NCI-H2107 (cell line): ENCODE measurements at places on chromosomes 2 and 18.

DNA sequence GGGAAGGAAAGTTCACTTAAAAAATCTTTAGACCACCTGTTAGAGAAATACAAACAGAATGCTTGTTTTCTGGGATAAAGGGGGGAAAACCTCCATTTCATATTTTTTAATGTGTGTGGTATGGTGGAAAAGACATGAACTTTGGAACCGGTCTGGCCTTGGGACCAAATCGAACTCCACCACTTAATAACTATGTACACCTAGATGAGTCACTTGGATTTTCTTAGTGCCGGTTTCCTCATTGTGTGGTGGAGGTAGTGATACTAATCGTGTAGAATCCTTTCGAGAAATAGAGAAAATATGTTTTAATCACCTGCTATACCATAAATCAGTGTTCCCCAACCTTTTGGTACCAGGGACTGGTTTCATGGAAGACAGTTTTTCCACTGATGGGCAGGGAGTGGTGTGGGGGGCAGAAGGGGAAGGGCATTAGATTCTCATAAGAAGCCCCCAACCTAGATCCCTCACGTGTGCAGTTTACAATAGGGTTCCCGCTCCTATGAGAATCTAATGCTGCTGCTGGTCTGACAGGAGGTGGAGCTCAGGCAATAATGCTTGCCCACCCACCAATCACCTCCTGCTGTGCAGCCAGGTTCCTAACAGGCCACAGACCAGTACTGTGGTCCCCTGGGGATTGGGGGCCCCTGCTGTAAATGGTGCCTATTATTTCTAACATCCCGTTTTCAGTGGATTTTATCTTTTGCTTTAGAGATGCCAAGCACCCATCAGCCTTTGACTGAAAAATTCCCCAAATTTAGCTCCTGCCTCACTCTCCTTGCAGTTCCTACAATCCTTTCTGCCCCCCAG is 308.8 kb downstream of the PRKCE start:
- no peak for DNase-seq

- no peak for DNase-seq
Measured at GRCh38 chr18:43034683-43035500, 80.6 kb downstream of the RIT2 start.

- DNase-seq = no peak
Measured at GRCh38 chr2:188622601-188623260, 331.1 kb downstream of the GULP1 start.

DNA sequence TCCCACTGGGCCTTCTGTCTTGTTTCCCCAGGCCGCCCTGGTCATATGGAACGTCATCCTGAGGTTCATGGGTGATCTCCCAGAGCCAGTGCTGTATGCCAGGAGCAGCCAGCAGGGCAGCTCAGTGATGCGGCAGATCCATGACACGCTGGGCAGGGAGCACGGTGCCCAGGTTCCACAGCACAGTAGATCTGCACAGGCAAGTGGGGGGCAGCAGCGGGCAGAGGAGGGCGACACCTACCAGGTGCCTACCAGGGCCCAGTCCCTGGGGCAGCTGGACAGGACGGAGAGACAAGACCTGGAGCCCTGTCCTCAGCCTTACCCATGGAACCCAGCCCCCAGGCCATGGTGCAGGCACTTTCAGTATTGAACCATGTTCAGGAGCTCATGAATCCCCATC is 36.1 kb upstream of the GPR17 start:
- no peak for DNase-seq

DNA sequence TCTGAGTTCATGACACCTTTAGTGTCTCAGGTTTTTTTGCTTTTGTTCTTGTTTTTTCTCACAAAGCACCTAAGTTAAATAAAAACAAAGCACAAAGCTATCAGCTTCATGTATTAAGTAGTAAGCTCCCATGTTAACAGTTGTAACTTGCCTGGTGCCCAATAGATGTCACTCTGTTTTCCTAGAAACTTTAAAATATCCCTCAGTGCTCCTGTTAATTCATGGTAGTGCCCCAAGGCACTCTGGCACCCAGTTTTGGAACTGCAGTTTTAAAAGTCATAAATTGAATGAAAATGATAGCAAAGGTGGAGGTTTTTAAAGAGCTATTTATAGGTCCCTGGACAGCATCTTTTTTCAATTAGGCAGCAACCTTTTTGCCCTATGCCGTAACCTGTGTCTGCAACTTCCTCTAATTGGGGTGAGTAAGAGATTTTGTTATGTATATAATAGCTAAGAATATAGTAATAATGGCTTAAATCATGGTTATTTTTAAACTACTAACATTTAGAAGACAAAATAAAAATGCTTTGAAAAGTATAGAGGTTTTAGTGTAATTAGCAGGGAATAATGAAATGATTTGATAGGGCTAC is 555.0 kb upstream of the TMEFF2 start:
- DNase-seq = no peak

DNA sequence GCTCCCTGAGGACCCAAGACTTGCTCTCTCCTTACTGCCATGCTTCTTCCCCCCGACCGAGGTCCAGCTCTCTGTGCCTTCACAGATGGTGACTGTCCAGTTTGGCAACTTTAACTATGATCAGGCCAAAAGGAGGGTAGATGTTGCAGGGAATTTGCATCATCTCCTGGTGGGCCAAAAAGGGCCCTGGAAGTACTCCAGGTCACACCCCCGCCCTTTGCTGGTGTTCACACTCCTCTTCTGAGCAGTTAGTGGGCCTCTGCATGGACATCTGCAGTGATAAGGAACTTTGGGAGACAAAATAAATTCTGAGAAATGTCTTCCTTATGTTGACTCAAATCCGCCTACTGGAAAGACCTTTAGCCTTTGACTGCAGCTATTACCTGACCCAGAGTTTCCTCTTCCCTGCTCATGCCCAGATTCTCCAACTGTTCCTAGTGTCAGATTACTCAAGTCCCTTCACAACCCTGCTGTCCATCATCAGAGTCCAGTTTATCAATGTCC is 234.4 kb downstream of the LOXHD1 start:
- DNase-seq = no peak

GRCh38 chr18:14086458-14087231 is 45.6 kb downstream of the ZNF519 start:
- no peak for DNase-seq

GRCh38 chr2:207167099-207167923 is 1.6 kb upstream of the KLF7 start:
- no peak for DNase-seq

DNA sequence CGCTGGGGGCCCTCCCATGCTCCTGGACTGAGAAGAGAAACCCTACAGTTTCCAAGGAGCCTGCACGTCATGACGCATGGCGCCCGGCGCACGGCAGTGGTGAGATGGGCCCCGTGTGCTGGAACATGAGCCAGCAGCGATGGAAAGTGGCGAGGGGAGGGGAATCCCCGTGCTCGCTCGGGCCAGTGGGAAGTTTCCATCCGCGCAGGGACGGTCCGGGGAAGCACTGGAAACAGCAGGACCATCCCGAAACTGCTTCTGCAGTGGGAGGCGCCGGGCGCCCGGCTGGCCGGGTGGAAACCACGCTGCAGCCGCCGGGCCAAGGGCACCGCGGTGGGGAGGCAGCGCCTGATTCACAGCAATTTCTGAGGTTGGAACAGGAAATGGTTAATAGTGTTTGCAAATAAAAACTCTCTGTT is 4.9 kb upstream of the PDCD1 start:
- no peak for DNase-seq

DNA sequence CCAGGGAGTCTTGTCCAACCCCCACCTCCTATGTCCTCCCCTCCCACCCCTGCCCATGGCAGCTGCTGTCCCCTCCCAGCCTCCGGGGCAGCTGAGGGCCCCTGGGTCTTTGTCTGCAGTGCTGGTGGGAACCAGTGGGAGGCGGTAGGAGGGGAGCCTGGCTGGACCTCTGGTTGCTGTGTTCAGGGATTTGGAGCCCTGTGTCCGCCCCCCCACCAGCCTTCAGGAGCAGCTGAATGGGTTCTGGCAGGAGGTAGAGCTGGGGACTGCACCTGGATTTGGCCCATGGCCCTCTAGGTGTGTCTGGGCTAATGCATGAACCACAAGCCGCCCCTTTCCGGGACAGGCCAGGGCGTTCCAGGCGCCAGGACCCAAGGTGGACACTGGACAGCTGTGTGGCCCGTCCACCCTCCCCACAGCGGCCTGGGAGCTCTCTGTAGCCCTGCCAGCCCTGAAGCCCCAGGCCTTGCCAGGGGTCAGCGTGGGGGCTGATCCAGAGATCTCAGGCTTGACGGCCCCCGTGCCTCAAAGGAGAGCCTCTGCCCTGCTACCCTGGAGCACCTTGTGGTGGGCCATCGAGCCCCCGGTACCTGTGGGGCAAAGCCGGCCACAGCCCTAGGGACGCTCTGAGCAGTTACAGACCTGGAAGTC is 25.4 kb downstream of the GPC1 start:
- no peak for DNase-seq

GRCh38 chr2:186429104-186429503 is 57.0 kb upstream of the ZC3H15 start:
- no peak for DNase-seq

GRCh38 chr2:183035954-183036669 is 2.1 kb downstream of the NCKAP1 start:
- DNase-seq = no peak

GRCh38 chr2:43513216-43513615 is 82.6 kb downstream of the THADA start:
- DNase-seq = no peak

DNA sequence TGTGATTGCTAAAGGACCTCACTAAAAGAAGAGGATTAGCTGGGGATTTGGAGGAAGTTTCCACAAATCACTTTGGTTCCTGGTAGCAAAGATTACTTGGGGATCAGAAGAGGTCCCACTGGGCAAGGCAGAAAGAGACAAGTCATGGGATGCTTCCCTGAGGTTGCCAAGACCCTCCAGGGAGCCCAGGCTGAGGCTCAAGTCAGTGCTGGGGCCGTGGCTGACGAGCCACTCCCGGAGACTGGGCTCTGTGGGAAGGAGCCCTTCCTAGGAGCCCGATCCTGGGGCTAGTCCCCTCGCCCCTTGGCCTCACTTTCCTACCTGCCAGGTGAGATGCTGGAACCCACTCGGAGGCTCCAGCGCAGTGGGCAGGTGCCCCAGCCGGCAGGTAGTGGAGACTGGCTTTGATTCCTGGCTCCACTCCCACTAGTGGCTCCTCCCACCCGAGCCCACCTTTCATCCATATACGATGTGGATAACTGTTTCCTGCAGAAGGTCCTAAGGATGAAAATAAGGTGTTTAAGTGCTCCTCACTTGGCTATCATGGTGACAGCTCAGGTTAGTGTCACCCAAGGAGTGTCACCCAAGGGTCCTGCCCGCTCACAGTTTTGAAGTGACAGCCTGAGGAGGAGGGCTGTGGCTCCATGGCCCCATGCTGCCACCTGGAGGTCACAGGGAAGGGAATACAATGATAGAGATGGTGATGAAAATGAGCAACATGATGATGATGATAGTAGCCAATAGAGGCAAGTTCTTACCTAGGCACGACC is 100.5 kb downstream of the CAPN13 start:
- peak; percentile 13 for DNase-seq

- DNase-seq = no peak
Measured at GRCh38 chr2:65294701-65295100, 67.1 kb downstream of the ACTR2 start.

DNA sequence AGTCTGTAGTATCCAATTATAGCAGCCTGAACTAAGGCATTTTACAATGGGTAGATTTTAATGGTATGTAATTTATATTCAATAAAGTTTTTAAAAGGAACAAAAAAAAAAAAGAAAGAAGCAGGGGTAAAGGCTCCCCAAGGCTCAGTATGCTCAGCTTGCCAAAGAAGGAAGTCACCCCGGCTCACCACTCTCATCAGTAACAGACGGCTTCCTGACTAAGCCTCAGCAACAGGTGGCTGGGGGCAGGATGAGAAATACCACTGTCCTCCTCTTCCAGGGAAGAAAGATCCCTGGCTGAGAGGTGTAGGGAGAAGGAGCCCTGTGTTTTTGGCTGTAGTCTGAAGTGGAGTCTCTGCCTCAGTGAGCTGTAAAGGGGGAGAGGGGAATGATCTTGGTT is 121.2 kb downstream of the ARHGEF4 start:
- no peak for DNase-seq

DNA sequence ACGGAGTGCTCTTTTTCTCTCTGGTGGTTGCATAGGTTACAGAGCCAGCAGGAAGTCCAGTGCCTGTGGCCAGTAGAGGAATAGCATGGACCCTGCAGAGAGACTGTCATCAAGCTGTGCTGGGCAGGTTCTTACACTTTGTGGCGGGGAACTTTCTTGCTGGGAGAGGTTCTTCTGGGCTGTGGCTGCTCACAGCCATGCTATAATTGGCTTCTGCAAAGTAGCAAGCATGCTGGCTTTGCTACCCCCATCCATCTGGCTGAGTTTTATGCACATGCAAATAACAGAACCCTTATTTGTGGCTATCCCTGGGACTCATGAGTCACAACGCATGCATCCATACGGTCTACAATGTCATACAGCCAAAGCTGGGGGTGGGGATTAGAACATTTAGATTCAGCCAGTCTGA is 68.9 kb downstream of the PLCL1 start:
- no peak for DNase-seq

DNA sequence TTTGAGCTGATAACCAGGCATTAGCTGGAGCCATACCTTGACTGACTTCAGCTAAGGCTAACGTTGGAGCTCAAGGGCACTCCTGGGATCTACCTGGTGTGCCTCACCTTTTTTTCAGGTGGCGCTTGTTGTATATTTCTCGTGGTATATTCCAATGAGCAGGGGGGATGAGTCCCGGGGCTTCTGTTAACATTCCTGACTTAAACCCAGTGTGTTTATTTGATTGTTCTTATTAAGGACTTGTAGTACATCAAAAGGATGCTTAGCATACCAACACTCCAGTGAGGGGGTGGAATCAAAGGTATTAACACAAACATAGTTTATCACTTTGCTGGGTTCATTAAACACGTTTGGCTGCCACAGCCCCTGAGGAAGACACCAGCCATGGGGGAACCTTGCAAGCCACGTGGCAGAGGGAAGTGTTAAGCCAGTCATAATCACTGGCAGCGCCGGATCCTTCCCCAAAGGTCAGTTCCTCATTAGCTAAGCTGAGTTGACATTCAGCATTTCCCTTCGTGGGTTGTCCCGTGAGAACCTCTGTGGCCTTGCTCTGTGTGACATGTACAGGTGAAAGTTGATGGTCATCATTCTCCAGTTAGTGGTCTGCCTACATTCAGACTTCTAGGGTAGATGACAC is 119.5 kb upstream of the MCFD2 start:
- no peak for DNase-seq

GRCh38 chr2:88545118-88545517 is 82.1 kb downstream of the EIF2AK3 start:
- DNase-seq = no peak

- no peak for DNase-seq
Measured at GRCh38 chr2:145157741-145158591, 638.0 kb upstream of the ZEB2 start.

DNA sequence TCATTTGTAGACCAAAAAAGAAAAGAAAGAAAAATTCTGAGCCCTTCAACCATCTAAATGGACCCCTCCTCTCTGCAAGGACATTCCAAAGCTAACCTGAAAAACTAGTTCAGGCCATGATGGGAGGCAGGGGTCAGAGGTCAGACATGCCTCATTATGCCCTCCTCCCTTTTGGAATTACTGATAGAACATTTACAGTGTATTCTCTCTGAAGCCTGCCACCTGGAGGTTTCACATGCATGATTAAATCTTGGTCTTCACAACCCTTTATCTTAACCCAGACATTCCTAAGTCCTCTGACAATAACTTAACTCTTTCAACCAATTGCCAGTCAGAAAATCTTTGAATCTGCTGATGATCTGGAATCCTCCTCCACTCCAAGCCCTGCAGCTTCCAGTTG is 86.0 kb downstream of the SPP2 start:
- DNase-seq = no peak

- no peak for DNase-seq
Measured at GRCh38 chr2:205405194-205405593, 277.1 kb upstream of the NRP2 start.

- DNase-seq = no peak
Measured at GRCh38 chr2:8488001-8488738, 193.7 kb upstream of the ID2 start.

GRCh38 chr2:2587354-2587753 is 256.3 kb upstream of the MYT1L start:
- DNase-seq = no peak
